ENCODE measurements at places on chromosomes 3 and 15.

- DNase-seq: no peak
Observed at GRCh38 chr3:6177417-6177816, 683.5 kb upstream of the GRM7 start.

GRCh38 chr3:187900993-187901755 lies 155.9 kb upstream of the BCL6 start:
- DNase-seq: no peak

- no peak for DNase-seq
Observed at GRCh38 chr3:171977860-171978259, 61.5 kb upstream of the FNDC3B start.

- DNase-seq: no peak
Observed at GRCh38 chr3:150377601-150378300, 30.3 kb upstream of the TSC22D2 start.

DNA sequence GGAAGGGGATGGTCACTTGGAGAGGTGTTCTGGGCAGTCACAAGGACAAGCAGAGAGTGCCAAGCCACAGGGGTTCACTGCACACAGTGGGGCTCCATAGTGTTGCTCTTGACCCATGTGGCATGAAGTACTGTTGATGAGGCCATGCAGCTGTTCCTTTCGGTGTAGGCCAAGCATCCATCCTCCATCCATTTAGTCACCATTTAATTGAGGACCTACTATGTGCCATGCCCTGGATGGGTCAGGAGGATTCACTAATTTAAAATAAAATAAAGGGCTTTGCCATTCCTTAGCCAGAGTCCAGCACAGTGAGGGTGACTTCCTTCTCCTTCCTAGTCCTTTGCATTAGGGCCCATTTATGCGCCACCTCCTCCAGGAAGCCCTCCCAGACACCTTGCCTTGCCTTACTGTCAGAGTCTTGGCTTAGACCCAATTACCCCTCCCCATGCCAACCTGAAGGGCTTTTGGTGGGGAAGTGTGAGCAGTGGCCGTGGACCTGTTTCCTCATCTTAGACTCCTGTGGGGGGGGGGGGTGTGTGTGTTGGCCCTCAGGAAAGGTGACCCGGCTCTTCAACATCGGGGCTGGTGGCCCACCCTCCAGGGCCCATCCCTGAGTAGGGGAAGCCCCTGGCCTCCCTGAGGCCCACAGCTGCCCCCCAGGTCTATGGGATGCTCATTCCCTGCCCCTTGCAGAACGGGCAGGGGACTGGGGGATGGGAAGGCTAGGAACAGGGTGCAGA lies 25.6 kb downstream of the PSTPIP1 start:
- DNase-seq: no peak

- DNase-seq: no peak
Observed at GRCh38 chr15:48695088-48695826, 49.7 kb upstream of the FBN1 start.

- no peak for DNase-seq
Observed at GRCh38 chr15:31160740-31161495, 59.4 kb upstream of the TRPM1 start.

GRCh38 chr3:183477801-183478456 lies 49.5 kb upstream of the MCF2L2 start:
- DNase-seq: no peak

DNA sequence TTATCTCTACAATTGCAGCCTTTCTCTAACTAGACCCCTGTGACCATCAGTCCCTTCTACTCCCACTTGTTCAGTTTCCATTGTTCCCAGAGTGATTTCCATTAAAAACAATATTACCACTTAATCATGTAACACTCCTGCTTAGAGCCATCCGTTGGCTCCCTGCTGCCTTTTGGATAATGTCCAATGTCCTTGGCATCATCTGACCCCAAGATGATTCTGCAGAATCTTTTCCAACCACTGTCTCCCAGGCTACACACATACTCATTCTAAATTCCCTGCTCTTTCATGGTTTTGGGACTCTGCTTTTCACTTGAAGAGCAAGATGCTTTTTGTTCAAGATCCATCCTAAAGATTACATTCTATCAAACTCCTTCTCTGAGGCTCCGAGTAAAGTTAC lies 7.1 kb downstream of the KCNH8 start:
- DNase-seq: no peak

DNA sequence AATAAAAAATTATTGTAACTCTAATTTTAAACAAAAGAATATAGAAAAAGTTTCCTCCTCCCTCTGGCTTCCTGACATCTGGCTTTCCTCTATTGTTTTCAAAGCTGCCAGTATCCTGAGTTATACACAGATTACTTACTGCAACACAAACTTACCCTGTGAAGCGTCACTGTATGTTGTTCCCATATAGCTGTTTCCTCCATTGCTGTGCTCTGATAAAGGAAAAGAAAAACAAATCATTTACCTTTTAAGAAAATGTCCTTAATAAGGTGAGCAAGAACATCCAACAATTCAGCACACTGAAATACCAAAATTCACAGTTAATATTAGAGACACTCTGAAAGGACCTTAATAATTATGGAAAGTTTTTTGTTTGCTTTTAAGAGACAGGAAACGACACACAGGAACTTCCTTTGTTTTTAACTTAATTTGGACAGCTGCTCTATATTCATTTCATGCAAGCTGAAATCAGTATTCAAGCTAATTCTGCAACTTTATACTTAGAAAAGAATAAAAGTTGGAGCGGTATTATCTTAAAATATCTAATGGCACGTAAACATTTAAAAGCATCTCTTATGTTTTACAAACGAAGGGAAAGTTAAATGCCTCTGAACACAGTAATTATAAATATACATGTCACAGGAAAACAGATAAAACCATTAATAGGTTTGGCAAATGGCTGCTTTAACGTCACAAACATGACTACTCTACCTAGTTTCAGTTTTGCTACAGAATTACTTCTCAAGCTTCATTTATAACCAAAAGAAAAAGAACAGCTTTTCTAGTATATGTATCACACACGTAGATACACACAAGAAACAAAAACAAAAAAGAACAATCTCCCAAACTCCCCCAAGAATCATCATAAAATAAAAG lies 21.5 kb downstream of the TJP1 start:
- DNase-seq: no peak

DNA sequence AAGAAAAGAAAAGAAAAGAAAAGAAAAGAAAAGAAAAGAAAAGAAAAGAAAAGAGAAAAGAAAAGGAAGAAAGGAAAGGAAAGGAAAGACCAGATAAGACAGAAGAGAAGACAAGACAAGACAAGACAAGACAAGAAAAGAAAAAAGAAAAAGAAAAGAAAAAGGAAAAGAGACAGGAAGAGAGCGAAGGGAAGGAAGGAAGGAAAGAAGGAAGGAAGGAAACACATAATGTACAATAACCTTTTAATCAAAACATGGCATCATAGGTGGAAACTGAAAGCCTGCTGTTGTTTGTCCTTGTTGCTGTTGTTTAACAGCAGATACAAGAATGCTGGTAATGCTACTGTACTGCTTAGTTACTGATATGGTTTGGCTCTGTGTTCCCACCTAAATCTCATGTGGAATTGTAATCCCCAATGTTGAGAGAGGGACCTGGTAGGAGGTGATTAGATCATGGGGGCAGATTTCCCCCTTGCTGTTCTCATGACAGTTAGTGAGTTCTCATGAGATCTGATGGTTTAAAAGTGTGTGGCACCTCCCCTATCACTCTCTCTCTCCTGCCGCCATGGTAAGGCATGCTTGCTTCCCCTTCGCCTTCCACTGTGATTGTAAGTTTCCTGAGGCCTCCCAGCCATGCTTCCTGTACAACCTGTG lies 67.3 kb downstream of the MCF2L2 start:
- no peak for DNase-seq
